ENCODE measurements at places on chromosomes 2 and 18.

- peak; percentile 19 for DNase-seq
Observed at GRCh38 chr2:157261199-157261782, 3.8 kb downstream of the GALNT5 start.

- DNase-seq, result no peak
Observed at GRCh38 chr2:67726416-67726815, 329.3 kb downstream of the ETAA1 start.

DNA sequence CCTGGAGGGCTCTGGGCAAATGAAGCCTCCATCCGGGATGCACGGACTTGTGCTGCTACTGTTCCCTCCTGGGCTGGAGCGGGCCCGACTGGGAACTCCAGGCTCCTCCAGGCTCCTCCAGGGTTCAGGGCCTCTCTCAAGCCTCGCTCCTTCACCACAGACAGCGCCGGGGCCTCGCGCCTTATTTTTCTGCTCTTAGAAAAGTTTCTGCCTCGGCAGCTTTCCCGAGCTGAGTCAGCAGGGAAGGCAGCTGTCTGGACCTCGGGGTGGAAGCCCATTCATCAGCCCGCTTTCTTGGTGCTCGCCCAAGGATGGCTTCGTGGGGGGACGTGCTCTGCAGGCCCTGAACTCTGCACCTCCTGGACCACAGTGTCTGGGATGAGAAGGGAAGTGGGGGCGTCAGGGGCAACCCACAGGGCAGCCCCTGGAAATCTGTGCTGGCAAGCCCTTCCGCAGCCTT lies 12.9 kb upstream of the TEX51 start:
- no peak for DNase-seq

- DNase-seq, result no peak
Observed at GRCh38 chr2:200050921-200051610, 95.7 kb downstream of the MAIP1 start.

DNA sequence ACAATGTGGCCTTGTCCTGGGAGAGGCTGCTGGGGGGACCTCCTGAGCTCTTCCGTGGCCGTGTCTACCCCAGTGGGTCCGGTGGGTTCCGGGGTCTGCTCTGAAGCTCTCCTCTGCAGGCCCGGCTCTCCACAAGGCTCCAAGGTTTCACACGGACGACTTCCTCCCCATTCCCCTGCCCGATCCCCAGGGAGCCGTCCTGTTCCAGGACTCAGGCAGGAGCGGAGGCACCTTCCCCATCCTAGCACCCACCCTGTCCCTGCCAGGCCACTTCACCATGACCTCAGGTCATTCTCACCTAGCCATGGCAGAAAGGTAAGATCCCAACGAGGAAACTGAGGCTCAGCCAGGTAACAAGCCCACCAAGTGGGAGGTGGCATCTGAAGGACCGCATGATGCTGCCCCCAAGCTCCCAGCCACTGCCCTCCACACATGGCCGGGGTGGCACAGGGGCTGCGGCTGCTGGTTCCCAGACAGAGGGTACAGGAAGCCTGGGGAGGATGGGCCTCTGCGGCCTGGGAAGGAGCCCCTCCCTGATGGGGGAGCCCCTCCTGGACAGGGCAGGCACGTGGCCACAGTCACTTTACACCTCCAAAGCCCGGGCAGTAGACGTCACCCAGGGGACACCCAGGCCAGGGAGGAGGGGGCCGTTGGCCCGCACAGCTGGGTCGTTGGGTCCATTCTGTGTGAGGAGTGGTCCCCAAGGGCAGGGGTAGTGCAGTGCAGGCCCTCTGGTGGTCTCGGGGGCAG lies 274.0 kb downstream of the NDUFA10 start:
- no peak for DNase-seq

GRCh38 chr18:41069167-41069566 lies 885.9 kb upstream of the PIK3C3 start:
- no peak for DNase-seq

DNA sequence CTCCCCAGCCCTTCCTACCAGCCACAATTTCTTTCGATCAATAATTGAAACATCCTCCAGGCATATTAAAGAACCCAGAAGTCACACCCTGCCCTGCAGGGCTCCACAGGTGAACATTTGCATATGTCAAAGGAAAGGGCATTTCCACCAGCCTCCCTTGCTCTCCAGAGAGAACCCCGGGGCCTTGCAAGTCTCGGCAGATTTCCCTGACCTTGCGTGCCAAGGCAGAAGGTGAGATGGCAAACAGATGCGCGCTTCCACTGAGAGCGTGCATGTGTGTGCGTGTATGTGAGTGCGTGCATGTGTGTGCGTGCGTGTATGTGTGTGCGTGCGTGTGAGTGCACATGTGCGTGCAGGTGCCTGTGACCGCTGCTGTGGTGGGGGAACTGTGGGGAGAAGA lies 120.3 kb downstream of the INO80D start:
- no peak for DNase-seq

DNA sequence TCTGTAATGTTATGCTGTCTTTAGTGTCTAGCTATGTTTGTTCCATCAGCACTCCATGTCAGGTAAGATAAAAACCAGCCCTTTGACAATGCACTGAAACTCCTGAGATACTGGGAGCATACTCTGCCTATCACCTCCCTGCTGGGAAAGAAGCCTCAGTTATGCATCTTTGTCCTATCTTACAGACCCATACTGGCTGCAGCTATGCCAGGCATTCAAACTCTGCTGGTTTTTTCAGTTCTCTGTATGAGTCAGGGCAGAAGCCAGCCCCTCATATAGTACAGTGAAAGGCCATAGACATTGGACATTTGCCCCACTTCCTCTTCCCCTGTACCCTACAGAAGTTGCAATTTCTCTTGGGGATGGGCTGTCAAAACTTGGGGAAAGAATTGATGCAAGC lies 181.1 kb upstream of the RGPD4 start:
- no peak for DNase-seq

DNA sequence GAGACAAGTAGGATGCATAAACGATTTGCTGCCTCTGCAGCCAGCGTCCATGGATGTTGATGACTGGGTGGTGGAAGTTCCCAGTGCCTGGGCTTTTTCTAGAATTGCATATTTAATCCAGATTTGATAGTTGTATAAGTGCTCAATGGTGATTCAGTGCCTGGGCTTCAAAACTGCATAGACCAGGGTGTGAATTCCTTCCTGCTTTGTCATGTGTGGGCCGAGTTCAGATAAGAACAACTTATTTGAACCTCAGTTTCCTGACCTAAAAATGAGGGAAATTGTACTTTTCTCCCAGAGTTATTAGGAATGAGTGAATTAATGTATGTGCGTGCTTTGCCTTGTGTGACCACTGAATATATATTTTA lies 154.6 kb downstream of the WDSUB1 start:
- DNase-seq, result no peak

GRCh38 chr2:181949047-181949446 lies 36.6 kb upstream of the PPP1R1C start:
- DNase-seq, result no peak
